ENCODE measurements at places on chromosomes 2 and 18. TPM values are rescaled to one million over a fixed set of nuclear protein-coding genes. Genes with fewer than 3 reads are reported as not detected.

ACVR1C gene
- total RNA-seq, result 0.03 TPM

GATA6 gene
- total RNA-seq, result 1.8 TPM

SP5 gene
- total RNA-seq, result not detected

POU3F3 gene
- total RNA-seq, result not detected

DSC2 gene
- total RNA-seq, result 1.00 TPM

SOX11 gene
- not detected for total RNA-seq

RGPD3 gene
- 0.16 TPM for total RNA-seq

TEX44 gene
- total RNA-seq, result not detected

TUBA4A gene
- 225 TPM for total RNA-seq

MPV17 gene
- 84.4 TPM for total RNA-seq

PIEZO2 gene
- 0.53 TPM for total RNA-seq

RUFY4 gene
- not detected for total RNA-seq

REG3G gene
- not detected for total RNA-seq

ICOS gene
- not detected for total RNA-seq

ECEL1 gene
- total RNA-seq, result 0.23 TPM

ASPRV1 gene
- total RNA-seq, result 0.38 TPM

GRP gene
- not detected for total RNA-seq

MC4R gene
- not detected for total RNA-seq

SGO2 gene
- total RNA-seq, result 14.2 TPM

REG3A gene
- total RNA-seq, result not detected

NPPC gene
- total RNA-seq, result 0.42 TPM

UGT1A10 gene
- 0.11 TPM for total RNA-seq

PSTPIP2 gene
- 0.29 TPM for total RNA-seq

NHEJ1 gene
- 19.0 TPM for total RNA-seq

SLC4A5 gene
- 0.29 TPM for total RNA-seq

TUBA4B gene
- total RNA-seq, result 0.10 TPM

COL4A4 gene
- total RNA-seq, result 2.0 TPM

LIMS4 gene
- 0.60 TPM for total RNA-seq

All from A549 treated with AZD2906 at 1 μM for 4 hours (cell line).